ENCODE measurements at places on chromosomes 3 and 15.

- DNase-seq, result no peak
Observed at GRCh38 chr3:188829576-188829975, 342.2 kb upstream of the TPRG1 start.

GRCh38 chr15:39094116-39094515 is 486.8 kb upstream of the THBS1 start:
- DNase-seq, result no peak

- DNase-seq, result no peak
Observed at GRCh38 chr3:65081536-65081935, 393.7 kb upstream of the ADAMTS9 start.

DNA sequence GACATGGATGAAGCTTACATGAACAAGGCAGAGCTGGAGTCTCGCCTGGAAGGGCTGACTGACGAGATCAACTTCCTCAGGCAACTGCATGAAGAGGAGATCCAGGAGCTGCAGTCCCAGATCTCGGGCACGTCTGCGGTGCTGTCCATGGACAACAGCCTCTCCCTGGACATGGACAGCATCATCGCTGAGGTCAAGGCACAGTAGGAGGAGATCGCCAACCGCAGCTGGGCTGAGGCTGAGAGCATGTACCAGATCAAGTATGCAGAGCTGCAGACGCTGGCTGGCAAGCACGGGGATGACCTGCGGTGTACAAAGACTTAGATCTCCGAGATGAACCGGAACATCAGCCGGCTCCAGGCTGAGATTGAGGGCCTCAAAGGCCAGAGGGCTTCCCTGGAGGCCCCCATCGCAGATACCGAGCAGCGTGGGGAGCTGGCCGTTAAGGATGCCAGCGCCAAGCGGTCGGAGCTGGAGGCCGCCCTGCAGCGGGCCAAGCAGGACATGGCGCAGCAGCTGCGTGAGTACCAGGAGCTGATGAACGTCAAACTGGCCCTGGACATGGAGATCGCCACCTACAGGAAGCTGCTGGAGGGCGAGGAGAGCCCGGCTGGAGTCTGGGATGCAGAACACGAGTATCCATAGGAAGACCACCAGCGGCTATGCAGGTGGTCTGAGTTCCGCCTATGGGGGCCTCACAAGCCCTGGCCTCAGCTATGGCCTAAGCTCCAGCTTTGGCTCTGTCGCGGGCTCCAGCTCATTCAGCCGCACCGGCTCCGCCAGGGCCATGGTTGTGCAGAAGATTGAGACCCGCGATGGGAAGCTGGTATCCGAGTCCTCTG is 77.6 kb downstream of the CLDN11 start:
- DNase-seq, result no peak

DNA sequence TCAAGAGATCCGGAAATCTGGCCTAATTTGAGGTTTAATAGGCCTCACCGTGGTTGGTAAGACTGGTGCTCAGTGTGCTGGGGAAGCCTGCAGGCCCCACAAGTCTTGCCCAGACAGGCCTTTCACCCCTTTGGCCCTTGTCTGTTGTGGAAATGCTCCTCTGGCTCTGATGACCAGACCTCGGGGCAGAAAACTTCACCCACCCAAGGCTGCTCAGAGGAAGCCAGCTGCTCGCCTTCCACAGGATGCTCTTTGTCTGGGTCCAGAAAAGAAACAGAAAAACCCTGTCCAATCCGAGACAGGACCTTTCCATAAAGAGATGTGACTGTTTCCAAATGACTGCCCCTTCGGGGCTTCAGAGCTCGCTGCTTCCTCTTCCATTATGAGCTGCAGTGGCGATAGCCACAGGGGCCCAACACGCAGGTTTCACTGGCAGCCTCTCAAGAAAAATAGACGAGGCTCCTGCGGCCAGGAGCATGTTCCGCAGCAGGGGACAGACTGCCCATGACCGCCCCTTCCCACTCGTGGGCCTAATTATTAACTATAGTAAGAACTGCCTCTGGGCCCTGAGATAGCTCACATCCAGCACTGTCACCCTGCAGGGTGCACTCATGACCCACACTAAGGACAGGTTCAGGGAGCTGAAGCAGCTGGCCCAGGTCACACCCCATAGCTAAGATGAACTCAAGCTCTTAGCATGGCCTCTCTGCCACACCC is 6.8 kb upstream of the SNX22 start:
- no peak for DNase-seq

DNA sequence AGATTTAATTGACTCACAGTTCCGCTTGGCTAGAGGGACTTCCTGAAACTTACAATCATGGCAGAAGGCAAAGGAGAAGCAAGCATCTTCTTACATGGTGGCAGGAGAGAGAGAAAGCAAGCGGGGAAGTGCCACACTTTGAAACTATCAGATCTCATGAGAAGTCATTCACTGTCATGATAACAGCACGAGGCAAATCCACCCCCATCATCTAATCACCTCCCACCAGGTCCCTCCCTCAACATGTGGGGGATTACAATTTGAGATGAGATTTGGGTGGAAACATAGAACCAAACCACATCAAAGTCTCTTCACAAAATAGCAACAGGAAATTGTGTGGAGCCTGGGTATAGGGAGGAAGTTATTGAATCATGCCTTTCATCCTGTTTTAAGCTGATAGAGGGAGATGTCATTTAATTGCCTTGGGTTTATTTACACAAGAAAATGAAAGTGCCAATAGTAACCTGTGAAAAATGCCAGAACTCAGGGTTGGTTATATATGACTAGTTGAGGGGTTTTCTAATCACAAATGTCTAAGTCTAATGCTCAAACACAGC is 624.8 kb upstream of the LMCD1 start:
- no peak for DNase-seq

DNA sequence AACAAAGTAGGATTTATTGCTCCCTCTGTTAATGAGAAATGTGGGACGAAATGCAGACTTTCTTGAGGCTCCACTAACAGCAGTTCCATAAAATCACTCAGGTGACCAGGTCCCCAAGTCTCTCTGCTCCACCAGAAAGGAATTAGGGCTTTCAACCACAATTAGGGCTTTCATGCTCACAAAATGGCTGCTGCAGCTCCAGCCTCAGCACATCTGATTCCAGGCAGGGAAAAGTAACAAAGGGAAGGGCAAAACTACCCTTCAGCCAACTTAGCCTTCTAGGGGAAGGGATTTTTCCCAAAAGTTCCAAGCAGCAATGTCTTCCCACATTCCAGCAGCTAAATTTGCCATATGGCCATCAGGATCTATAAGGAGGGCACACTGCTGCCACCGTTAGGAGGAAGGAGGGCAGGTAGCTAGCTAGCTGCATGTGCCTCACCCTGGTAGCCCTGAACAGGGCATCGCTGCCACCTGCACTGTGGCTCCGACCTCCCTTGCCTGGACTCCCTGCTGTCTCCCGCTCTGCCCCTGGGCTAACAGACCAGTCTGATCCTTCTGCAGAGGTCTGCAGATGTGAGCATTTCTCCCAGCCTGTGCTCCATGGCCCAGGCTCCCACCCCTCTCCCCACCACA is 12.8 kb downstream of the CFAP100 start:
- DNase-seq, result no peak

All from GDM1 (cell line).